ENCODE measurements at places on chromosomes 4 and X.
A peak's percentile ranks its signal among the peaks of the same experiment; 100 is the strongest.

DNA sequence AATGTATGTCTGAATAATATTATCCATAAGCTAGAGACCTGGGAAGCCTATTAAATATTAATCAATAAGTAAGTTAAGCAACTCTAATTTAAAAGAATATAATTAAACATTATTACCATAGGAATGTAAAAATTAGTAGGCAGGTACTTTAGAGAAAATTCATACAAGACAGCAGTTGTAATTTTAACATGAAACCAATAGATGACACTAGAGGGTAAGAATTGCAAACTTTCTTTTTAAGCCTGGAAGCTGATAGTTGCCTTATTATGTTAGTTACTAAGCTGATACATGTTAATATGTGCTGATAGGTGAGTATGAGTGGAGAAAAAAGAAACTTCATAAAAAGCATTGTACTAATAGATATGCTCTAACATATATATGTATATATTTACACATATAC, 1157.4 kb downstream of the FAM133A start:
- no peak for DNase-seq

- DNase-seq: peak; percentile 7
Measured at GRCh38 chrX:140091125-140091886, 126.0 kb upstream of the CXorf66 start.

GRCh38 chrX:21700967-21701366, 42.8 kb upstream of the KLHL34 start:
- DNase-seq: no peak

DNA sequence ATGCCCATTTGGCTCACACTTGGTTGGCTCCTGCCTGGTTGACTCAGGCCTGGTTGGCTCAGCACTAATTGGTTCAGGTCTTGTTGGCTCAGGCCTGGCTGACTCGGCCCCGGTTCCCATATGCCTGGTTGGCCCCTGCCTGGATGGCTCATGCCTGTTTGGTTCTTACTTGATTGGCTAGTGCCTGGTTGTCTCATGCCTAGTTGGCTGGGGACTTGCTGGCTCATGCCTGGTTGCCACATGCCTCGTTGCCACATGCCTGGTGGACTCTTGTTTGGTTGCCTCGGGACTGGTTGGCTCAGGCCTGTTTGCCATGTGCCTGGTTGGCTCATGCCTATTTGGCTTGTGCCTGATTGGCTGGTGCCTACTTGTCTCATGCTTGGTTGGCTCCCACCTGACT, 103.7 kb downstream of the APOOL start:
- DNase-seq: no peak

DNA sequence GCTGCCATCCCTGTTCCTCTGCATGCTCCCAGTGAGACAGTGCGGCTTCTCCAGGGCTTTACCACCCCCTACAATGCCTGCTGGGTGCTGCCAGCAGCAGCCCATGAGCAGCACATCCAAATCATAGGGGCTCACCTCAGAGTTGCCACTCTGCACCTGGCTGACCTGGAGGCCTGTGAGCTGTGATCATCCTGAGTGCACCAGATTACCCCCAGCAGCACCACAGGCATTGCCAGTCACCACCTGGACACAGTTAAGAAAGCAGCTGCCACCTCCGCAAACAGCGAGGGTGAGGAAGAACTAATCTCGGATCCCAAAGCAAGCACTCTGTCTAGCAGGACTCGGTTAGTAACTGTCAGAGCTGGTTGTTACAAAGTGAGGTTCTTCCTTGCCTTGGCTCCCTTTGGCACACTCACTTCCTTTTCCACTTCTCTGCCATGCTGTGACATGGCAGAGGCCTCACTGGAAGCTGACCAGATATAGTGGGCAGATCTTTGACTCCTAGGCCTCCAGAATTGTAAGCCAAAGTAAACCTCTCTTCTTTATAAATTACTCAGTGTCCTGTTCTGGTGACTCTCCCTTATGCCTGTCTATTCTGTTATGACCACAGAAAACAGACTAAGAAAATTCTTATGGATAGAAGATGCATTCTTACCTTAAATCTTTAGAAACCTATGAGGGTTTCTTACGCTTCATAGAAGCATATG, 25.2 kb downstream of the LRIT3 start:
- no peak for DNase-seq

- no peak for DNase-seq
Measured at GRCh38 chr4:17534705-17535104, 19.7 kb downstream of the CLRN2 start.

- DNase-seq: peak; percentile 83
Measured at GRCh38 chr4:2787230-2788100, 5.4 kb upstream of the SH3BP2 start.

DNA sequence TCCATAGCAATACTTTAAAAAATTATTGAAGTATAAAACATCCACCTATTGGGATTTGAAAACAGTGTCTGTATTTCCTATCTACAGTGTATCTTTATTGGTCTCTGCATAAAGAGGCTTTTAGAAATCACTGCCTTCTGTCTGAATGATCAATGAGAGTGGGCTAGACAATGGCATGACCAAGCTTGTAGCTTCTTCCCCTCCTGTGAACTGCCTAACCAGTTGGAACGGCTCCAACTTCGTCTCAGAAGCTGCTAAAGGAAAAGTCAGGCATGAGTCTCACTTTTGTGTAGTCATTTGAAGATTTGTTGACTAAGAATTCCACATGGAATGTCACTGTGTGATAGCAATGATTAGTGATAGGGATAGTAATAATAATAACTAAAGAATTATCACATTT, 64.2 kb downstream of the INTS12 start:
- no peak for DNase-seq

DNA sequence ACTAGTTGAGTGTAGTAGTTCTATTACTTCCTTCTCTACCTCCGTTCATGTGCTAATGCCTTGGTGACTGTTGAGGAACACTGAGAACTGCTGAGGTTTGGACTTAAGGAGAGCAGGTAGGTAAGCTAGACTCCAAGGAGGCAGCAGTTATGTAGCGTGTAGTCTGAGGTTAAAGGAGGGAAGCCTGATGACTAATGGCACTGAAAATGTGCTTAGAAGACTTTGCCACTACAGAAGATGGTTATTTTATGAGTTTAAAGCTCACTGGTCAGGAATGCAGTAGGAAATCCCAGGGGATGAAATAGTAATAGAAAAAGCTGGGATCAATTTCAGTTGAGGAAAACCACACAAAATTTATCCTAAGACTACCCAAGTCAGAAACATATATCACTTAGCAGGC, 1077.3 kb downstream of the RAPGEF2 start:
- DNase-seq: no peak

All from suppressor macrophage treated with lipopolysaccharide for 4 hours (primary cell).